Stimulated activated CD4-positive, alpha-beta T cell treated with anti-CD3 and anti-CD28 coated beads, Interleukin-4, amount 100 ng/mL, for 4 hours (primary cell): ENCODE measurements at places on chromosomes 7 and 10.

DNA sequence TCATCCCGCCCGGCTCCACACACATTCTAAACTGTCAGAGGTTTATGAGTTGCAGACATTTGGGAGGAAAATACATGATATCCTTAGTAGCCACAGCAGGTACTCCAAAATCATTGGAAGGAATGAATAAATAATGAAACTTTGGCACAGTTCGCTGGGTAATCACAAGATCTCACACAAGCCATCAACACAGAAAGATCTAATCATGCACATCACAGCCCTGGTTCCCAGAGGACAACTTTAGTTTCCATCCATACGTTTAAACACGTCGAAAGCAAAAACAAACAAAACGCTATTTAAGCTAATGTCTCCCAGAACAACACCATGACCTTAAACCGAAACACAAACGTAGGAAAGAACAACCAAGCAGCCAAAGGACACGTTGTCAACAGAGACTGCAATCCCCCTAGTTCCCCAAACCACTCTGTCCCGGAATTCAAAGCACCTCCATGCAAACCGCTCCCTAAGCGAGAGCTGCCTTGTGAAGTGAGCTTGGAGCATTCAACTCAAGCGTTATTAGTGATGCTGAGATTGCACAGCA, 12.3 kb downstream of the SVIL start:
- no peak for DNase-seq

GRCh38 chr7:45920502-45921380, at the start of gene IGFBP3:
TSS of gene IGFBP3 (minus strand) at chr7:45921272. CDS start at chr7:45921140, 132 bp downstream.
- DNase-seq = no peak

DNA sequence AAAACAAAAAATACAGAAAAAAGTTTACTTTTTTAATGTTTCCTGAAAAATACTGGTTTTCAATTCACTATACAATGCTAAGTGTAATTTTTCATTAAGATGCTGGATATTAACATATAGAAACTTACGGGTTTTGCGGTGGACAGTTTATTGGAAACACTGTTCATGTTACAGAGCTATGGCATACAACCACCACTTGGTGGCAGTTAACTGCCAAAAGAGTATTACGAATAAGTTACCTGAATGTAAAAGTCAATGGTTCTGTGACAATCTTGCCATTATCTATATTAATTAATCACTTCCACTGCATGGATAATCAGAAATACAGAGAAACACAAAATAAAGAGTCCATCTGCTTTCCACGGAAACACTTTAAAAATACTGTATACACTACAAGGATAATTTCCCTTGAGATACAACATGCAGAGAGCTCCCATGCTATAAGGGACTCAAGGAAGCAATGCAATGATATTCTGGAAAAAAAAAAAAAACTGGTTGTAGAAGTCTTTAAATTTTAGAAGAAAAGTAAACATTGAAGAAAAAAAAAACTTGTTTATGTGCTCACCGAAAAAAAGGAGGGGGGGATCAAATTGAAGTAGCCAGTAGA, 97.0 kb downstream of the TPK1 start:
- DNase-seq = no peak

- DNase-seq = no peak
Observed at GRCh38 chr7:41747961-41748360, 45.1 kb upstream of the INHBA start.

DNA sequence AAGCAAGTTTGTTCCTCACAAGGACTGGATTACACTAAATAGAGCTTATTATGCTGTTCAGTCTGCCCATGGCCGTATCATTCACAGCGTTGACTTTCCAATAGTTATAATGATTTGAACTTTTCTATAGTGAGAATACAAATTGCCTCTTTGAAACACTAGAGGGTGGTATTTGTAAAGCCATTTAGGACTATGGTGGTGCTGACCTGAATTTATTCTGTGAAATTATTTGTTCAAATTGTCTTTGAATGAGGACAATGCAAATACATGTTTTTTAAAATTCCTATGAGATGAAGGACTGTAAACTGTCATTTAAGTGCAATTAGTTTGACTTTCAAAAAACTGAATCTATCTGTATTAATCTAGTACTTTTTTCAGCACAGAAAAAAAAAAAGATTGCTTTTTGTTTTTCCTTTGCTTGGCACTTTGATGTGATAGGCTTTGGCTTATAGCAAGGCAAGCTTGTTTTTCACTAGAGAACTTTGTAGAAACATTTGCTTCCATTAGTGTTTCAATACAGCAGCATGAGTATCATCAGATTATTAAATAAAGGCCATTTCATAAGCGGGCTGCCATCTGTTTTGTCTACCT, 122.7 kb upstream of the TMEM229A start:
- no peak for DNase-seq

GRCh38 chr10:30411263-30411662, 22.7 kb upstream of the MAP3K8 start:
- DNase-seq = no peak

GRCh38 chr10:82811621-82812020, 936.6 kb downstream of the NRG3 start:
- DNase-seq = no peak

GRCh38 chr7:11221984-11222383, 248.3 kb downstream of the PHF14 start:
- DNase-seq = no peak

DNA sequence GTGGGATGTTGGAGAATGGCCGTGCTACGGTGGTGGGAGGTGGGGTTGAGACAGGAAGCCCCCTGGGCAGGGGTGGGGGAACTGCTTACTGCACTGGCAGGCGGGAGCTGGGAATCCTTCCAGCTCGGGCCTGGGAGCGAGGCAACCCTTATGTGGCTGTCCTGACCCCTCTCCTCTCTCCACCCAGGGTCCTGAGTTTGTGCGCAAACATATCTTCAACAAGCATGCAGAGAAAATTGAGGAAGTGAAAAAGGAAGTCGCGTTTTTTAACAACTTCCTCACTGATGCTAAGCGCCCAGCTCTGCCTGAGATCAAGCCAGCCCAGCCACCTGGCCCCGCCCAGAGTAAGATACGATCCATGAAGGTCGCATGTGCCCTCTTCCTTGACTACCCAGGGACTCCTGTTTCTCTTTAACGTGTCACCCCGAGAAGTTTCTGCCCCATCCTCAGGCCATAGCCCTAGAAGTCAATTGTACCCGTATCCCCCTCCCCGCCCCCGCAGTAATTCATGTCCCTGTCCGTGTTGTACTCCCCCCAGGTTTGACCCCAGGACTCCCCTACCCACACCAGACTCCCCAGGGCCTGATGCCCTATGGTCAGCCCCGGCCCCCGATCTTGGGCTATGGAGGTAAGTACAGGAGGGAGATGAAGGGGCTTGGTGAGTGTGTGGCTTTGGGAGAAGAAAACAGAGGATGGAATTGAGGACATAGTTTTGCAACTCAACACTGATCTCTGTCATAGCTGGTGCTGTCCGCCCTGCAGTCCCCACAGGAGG, 1.8 kb downstream of the UFSP1 start:
- DNase-seq = no peak

- no peak for DNase-seq
Observed at GRCh38 chr10:63757067-63757466, 235.9 kb downstream of the REEP3 start.

GRCh38 chr7:64308016-64308270, 5.8 kb upstream of the ZNF736 start:
- no peak for DNase-seq

- no peak for DNase-seq
Observed at GRCh38 chr7:142595816-142596516, 153.3 kb upstream of the PRSS1 start.

GRCh38 chr10:33022691-33023090, 64.7 kb upstream of the ITGB1 start:
- DNase-seq = no peak

DNA sequence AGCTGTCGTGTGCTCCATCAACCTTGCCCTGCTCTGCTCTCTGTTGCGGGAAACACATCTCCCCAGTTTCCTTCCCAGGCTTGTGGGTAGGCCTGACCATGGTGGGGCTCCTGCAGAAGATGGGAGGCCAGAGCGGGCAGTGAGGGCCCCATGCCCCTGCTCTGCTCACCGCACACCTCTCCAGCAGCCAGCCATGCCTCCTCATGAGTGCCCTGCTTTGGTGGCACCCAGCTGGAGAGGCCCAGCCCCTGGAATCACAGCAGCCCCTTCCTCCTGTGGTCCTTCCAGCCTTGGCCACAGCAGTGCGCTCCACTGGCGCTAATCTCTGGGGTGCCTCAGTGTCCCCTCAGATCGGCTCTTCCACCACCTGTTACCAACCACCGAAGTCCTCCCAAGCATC, 4.2 kb upstream of the OPN4 start:
- no peak for DNase-seq

- no peak for DNase-seq
Observed at GRCh38 chr10:3624367-3624766, 160.6 kb downstream of the KLF6 start.

GRCh38 chr7:115229401-115230105, 307.7 kb downstream of the MDFIC start:
- DNase-seq = no peak

GRCh38 chr10:118735294-118735693, 19.5 kb downstream of the CACUL1 start:
- no peak for DNase-seq

DNA sequence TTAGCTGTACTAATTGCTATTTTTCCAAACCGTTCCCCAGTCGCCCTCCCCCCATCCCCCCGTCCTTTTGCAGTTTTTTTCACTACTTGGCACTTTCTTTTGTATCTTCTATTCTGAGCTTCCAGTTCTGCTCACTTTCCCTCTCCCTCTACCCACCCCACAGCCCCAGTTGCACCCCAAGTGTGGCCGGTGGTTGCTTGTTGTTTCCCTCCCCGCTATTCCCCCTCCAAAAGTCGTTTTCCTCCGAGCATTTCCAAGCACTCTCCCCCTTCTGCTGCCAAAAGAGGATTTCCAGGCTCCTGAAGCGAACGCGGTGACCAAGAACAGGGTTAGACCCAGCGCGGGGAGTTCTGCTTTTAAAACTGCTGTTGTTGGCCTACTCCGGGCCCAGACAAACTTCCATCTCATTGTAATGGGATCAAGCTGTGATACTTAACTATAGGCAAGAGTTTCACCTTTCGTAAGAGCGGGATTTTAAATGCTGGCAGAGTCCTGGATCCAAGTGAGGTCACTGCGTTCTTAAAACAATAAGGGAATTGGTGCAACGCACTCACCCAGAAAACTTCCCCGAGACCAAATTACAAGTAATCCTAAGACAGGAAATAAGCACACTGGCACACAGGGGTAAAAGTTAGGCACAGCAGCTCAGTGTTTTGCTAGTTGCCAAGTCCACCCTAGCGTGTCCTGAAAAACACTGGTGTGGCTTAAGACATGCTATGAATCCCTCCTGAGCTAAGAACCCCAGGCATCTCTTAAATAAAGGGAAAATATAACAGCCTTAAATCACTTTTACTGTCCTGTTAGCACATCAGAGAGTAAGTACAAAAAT, 1.5 kb upstream of the RGS10 start:
- no peak for DNase-seq

DNA sequence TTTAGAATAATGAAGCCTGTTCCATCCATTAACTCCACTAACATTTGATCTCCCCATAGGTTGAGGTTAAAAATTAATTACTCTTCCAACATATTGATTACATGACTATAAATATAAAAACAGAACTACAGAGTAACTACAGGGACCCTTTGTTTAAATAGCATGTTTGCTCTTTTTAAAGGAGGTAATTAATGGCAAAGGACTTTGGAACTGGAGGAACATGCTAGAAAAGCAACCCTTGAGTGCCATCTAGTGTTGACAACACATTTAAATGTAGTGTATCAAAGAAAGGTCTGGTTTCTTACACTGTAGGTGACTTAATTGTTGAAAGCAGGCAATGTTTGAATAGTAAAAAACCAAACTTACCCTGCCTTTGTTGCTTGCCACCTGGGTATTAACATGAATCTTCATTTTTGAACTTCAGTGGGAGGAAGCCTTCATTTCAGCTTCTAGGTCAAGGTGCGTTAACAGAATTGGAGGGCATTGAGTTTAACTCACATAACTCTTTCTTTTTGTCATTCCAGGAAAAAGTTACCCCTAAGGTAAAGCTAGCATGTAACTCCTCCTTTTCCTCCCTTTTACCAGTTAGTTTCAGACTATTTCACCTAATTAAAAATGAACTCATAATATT, 52.6 kb upstream of the CAPZA2 start:
- DNase-seq = no peak
